ENCODE measurements at places on chromosomes 11 and 22. TPM values are rescaled to one million over a fixed set of nuclear protein-coding genes. Genes with fewer than 3 reads are reported as not detected.

The HTR3B gene
- total RNA-seq: not detected

The DDX25 gene
- 0.12 TPM for total RNA-seq

GRCh38 chr11:44952082-44952481 is 1.4 kb upstream of the TP53I11 start:
- DNase-seq: no peak

GRCh38 chr11:18522388-18522787 is 4.4 kb downstream of the TSG101 start:
- no peak for DNase-seq

Measured in activated CD4-positive, alpha-beta T cell treated with anti-CD3 and anti-CD28 coated beads, Interleukin-2, amount 10 ng/mL, durations not matched to agents 7 days and 5 days (primary cell).